ENCODE measurements at places on chromosomes 3 and 15.
A peak's percentile ranks its signal among the peaks of the same experiment; 100 is the strongest.

DNA sequence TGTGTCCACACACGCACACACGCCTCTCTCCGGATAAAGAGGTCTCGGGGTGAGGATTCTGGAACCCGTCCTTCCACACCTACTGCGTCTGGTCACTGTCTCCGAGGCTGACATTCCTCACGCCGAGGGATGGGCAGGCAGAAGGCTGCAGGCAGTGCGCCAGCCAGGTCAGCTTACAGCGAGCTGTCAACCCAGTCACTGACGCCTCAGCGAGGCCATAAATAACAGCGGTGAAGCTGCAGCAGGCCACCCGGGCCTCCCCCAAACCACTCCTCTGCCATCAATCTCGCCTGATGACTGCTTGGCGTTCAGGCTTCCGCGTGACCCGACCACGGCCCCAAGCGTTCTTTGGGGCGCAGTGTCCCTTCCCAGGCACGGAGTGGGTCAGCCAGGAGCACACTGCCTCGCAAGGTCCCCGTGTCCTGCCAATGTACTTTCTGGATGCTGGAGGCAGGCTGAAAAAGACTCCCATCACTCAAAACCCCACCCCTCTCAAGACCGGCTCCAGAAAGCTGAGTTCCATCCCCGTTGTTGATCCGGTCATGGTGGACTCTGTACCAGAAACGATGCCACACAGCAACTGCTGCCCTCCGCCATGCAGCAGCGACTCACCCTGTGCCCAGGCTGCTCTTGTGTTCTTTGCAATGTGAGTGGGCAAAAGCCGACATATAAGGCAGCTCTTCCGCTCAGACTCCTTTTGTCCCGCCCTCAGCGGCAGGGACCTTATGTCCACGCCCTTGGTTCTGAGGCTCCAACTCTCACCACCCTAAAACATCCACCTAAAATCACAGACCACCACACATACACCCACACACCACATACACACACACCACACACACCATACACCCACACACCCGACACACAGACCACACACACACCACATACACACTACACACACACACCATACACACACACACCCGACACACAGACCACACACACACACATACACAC, 27.1 kb downstream of the CPN2 start:
- DNase-seq: no peak

GRCh38 chr3:121963608-121964007, 58.4 kb downstream of the ILDR1 start:
- DNase-seq: no peak

- peak; percentile 7 for DNase-seq
These were observed 2.7 kb downstream of the ZMAT3 start for GRCh38 chr3:179068779-179069530.

- DNase-seq: no peak
These were observed 497.8 kb downstream of the NAALADL2 start for GRCh38 chr3:175356899-175357324.

GRCh38 chr15:62618432-62618831, 424.1 kb upstream of the TPM1 start:
- DNase-seq: no peak

- no peak for DNase-seq
These were observed 213.0 kb upstream of the ROBO2 start for GRCh38 chr3:76826861-76827260.

DNA sequence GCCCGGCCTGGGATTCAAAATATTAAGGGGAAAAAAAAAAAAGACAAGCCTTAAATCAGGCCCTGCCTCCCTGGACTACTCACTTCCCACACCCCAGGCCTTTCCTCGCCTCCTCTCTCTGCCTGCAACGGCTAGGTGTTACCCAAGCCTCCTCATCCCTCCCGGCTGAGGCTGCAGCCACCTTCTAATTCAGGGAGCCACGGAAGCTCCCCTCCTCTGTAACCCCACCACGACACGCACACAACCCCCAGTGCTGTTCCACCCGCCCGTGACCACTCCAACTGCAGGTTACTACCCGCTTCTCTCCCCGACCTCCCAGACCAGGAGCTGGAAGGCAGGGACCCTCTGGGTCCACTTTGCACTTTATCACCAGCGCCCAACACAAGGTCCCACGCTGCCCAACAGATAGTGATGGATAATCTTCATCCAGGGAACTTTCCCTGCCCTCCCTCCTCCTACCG, 936 bp downstream of the KIF7 start:
- DNase-seq: no peak

- peak; percentile 67 for DNase-seq
These were observed 154.0 kb downstream of the ADAMTS9 start for GRCh38 chr3:64533617-64534317.

GRCh38 chr15:23564821-23565394, 566 bp upstream of the MKRN3 start:
- DNase-seq: no peak

DNA sequence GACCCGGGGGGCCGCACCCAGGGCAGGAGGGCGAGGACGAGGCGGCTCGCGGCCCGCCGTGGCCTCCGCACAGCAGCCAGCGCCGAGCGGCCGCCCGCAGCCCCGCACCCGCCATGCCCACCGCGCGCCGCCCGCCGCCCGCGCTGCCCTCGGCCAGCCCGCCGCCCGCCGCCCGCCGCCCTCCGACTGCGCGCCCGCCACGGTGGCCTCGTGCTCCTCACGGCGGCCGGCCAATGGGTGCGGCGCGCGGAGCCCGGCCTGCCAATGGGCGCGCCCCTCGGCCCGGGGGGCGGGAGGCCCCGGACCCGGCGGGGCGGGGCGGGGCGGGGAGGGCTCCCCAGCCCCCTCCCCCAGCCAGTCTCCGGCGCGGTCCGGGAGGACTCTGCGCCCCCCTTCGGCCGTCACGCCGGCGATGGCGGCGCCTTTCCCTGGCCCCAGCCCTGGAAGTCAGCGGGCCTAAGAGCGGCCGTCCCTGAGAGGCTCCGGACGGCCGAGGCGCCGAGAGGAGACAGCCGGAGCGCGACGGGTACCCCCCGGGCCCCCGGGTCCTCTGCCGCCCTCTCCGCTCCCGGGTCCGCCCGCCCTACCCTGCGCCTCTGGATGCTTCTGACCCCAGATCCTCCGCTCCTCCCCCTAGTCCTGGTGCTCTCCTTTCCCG, at the start of gene NT5DC2:
TSS of gene NT5DC2 (minus strand) at position 235 of the 658 bp plus-strand sequence. CDS start at position 115, 120 bp downstream.
- DNase-seq: peak; percentile 70

GRCh38 chr15:85649372-85649771, 145.4 kb downstream of the KLHL25 start:
- no peak for DNase-seq

GRCh38 chr3:64187065-64187959, 38.0 kb downstream of the PRICKLE2 start:
- peak; percentile 9 for DNase-seq

DNA sequence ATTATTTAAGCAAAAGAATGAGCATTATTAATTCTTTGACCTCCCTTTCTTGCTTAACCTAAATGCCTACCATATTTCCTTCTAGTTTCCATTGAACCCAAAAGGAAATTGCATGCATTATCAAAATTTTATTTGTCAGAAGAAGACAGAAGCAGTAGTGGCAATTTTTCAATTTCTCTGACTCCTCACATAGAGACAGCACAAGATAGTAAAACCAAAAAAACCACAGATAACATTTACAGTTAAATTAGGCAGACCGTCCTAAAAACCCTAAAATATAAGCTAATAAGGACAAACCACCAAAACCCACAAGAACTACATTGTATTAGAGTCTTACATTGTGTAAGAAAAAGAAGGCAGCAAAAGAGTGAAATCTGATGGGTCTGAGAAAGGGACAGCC, 27.1 kb downstream of the GOLGB1 start:
- DNase-seq: no peak

DNA sequence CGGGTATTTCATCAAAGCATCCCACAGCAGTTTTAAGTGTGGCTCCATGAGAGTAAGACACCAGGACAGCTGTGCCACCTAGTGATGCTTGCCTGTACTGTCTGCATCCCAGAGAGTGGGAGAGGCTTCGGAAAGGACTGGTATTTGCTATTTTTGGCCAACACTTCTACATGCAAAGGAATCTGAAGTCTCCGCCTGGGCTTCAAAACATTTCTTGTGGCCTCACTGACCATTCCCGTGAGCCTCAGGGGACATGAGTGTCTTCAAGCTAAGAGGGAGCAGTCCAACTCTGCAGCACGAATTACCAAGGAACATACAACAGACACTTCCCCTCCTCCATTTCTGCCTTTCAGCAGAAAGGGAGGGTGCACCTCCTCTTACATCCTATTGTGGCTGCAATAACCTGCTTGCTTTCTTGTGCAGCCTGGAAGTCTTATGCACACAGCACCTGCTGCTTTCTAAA, 177.5 kb downstream of the RORA start:
- peak; percentile 39 for DNase-seq

DNA sequence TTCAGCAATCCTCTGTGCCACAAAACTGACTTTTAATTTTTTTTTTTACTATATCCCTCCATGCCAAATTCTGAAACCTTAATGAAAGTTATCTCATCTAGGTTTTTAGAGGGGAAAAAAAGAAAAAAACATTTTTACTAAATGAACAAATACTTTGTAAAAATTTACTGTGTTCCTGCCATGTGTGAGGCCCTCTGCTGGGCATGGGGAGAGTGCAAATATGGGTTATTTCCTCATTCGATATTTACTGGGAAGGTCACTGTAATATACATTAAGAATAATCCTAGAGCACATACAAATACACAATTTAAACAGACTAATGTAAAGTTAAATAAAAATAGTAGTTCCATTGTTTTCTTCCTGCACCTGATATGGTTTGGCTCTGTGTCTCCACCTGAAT, 215.0 kb downstream of the GRM7 start:
- no peak for DNase-seq

- DNase-seq: no peak
These were observed 13.4 kb upstream of the FAM98B start for GRCh38 chr15:38440353-38441129.

- no peak for DNase-seq
These were observed 207.2 kb upstream of the TPM1 start for GRCh38 chr15:62835351-62835750.

- DNase-seq: no peak
These were observed 6.2 kb downstream of the ESYT3 start for GRCh38 chr3:138440596-138440995.

GRCh38 chr3:51035630-51036029, 349.5 kb upstream of the MANF start:
- no peak for DNase-seq

- DNase-seq: no peak
These were observed 356.7 kb upstream of the UMPS start for GRCh38 chr3:124373524-124373923.

GRCh38 chr3:58013973-58014649, 5.9 kb downstream of the FLNB start:
- DNase-seq: no peak

DNA sequence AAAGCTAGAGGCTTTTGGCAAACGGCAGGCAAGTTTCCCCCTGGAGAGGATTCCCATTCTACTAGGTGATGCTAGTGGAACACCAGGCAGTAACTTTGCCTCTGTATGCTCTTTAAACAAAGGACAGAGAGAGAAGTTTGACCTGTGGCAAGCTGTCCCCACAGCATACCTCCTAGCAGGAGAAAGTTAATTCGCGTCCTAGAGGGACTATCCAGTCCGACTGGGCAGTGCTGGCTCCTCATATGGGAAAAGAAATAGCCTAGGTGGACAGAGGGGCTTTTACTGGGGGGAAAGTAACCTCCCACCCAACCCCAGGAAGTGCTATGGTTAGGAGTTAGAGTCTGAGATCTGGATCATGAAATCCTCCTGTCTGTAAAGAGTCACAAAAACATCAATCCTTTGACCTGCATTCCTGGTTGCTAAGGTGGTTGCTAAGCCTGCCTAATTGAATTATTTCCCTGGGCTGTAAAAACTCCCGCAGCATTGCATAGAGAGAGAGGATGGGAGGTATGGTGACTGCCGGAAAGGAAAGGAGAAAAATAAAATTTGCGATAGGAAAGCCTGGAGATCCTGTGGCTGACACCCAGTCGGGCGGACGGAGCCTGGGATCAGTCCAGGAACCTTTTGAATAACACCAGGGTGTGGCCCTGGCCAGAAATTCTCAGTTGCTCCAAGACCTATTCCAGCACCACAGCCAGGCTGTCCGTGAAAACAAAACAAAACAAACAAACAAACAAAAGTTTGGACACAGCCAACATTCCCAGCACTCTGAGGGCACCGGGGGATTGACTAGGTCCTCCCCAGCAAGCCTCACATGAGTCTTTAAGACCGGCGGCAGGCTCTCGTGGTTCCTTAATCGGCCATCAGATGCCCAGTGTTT, 67.7 kb upstream of the ATP11B start:
- DNase-seq: no peak

DNA sequence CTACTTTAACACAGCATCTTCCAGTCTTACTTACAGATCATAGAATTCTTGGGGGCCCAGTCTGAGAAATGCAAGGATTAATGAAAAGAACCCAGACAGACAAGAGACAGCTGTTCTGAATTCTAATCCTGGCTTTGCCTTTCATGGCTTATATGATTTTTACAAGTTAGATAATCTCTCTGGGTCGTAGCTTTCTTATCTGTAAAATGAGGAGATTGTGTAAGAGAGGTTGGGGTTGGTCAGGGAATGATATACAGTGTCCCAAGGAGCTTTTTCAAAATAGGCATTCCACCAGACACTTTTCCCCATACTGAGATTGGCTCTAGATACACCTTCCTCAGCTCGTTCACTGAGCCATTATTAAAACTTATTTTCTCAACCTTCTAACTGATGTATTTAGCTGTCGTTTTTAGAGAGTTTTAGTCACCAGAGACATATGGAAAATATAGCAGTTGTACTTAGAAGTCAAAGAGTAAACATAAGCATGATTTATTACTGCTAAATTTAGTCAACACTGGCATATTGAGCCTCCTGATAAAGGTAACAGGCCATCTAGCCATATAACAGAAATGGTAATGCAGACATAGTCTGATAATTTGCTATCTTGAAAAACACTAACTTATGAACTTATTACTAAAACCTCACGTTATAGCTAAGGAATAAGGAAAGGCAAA, 163.0 kb upstream of the MLF1 start:
- DNase-seq: no peak

- DNase-seq: no peak
These were observed 318.1 kb upstream of the IGF1R start for GRCh38 chr15:98330258-98330657.

DNA sequence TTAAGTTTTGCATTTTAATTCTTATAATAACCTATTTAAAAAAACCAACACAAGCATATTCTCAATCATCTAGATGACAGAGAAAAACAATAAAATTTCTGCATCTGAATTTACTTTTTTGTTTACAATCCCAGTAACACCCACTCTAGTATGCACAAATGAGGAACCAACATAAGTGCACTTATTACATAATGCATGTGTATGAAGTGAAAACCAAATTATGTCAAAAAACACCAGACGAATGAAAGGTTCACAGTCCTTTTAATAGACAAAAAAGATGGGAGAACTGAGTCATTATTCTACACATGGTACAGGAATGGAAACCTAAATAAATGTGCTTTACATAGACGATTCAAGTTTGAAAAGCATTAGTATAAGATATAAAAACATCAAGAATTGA, 91.7 kb downstream of the NR1I2 start:
- no peak for DNase-seq

GRCh38 chr3:136404056-136404455, 153.9 kb downstream of the PCCB start:
- no peak for DNase-seq
